ENCODE measurements at places on chromosomes 2 and 18. TPM values are rescaled to one million over a fixed set of nuclear protein-coding genes. Genes with fewer than 3 reads are reported as not detected.
A peak's percentile ranks its signal among the peaks of the same experiment; 100 is the strongest.

- no peak for DNase-seq
- no peaks in the 10 kb centered on the region for H3K27me3 ChIP-seq
- no peak overlapping the region for H3K4me3 ChIP-seq
- H3K36me3 ChIP-seq = no peaks in the 10 kb centered on the region
- no peaks in the 10 kb centered on the region for H3K4me1 ChIP-seq
Observed at GRCh38 chr2:231494669-231495068, 30.4 kb upstream of the NCL start.

GRCh38 chr2:133171393-133172004, 396.8 kb downstream of the NCKAP5 start:
- H3K4me1 ChIP-seq = no peaks in the 10 kb centered on the region
- H3K36me3 ChIP-seq = no peaks in the 10 kb centered on the region

DNA sequence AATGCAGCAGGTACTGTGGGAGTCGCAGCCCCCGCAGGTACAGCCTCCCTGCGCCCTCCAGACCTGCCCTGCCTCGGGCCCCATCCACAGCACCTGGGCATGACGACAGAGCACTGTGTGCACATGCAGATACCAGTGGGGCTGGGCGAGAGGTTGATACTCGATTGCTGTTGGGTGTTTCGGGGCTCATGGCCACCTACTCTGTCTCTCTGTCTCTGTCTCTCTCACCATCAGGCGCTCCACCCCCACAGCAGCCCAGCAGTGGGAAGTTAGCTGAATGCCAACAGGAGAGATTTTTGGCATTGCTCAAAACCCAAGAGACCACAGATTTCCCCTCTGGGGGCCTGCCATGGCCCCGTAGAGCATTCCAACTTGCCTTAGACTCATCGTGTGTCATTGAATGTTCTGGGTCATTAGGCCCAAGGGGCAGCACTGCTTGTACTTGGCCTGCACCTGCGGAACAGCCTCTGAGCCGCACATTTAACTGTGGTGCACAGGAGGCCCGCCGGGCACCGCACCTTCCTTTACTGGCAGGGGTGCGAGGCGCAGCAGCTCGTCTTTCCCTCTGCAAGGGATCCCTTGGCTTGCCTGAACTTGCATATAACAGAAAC, 18.8 kb downstream of the KCNIP3 start:
- no peaks in the 10 kb centered on the region for H3K36me3 ChIP-seq
- no peak overlapping the region for H3K27ac ChIP-seq
- no peak for DNase-seq
- H3K27me3 ChIP-seq = no peaks in the 10 kb centered on the region

DNA sequence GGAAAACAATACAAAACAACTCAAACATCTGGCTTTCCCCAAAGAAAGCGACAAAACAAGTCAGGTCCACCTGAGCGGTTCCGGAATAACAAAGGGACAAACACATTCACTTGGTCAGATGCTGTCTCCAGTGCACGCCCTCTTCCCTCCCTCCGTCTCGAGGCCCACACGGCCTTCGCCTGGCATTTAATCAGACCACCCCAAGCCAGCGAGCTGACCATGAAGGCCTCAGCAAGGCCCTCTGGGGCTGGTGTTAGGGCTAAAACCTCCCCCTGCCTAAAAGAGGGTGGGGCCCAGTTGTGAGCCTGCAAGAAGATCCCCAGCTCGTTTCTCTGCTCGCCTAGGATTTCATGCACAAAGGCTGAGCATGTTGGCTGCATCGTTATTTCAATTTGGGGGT, 180.3 kb downstream of the EIPR1 start:
- H3K36me3 ChIP-seq = no peaks in the 10 kb centered on the region
- H3K4me3 ChIP-seq = no peak overlapping the region
- no peaks in the 10 kb centered on the region for H3K4me1 ChIP-seq
- no peak overlapping the region for H3K27ac ChIP-seq
- no peaks in the 10 kb centered on the region for H3K27me3 ChIP-seq

DNA sequence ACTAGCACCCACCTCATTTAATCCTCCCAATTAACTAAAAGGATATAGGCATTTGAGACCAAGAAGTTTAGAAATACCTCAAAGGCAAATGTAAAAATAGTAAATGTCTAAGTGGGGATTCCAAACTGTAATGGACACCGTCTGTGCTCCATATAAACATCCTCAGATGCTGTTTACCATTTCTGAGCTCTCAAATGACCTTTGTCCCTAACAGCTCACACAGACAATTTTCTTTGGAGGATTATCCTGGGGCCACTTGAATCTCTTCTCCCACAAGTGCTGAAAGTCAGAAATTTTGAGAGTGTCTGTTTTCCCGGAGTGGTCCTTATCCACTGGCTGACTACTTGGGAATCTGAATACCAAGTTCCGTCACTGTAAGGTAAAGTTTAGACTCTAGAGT, 1418.9 kb downstream of the LRP1B start:
- DNase-seq = no peak
- H3K4me3 ChIP-seq = no peak overlapping the region
- H3K27me3 ChIP-seq = no peaks in the 10 kb centered on the region

- no peaks in the 10 kb centered on the region for H3K4me1 ChIP-seq
- DNase-seq = no peak
- H3K27me3 ChIP-seq = no peaks in the 10 kb centered on the region
Observed at GRCh38 chr2:227230151-227230550, 65.7 kb downstream of the COL4A3 start.

GRCh38 chr2:232473467-232473890, 14.2 kb downstream of the ECEL1 start:
- H3K27ac ChIP-seq = no peak overlapping the region
- no peaks in the 10 kb centered on the region for H3K4me1 ChIP-seq
- H3K36me3 ChIP-seq = no peaks in the 10 kb centered on the region

- no peaks in the 10 kb centered on the region for H3K27me3 ChIP-seq
- no peaks in the 10 kb centered on the region for H3K4me1 ChIP-seq
- H3K27ac ChIP-seq = no peak overlapping the region
- H3K4me3 ChIP-seq = no peak overlapping the region
- DNase-seq = peak; percentile 66
Observed at GRCh38 chr2:73290049-73290839, 3.1 kb downstream of the EGR4 start.

DNA sequence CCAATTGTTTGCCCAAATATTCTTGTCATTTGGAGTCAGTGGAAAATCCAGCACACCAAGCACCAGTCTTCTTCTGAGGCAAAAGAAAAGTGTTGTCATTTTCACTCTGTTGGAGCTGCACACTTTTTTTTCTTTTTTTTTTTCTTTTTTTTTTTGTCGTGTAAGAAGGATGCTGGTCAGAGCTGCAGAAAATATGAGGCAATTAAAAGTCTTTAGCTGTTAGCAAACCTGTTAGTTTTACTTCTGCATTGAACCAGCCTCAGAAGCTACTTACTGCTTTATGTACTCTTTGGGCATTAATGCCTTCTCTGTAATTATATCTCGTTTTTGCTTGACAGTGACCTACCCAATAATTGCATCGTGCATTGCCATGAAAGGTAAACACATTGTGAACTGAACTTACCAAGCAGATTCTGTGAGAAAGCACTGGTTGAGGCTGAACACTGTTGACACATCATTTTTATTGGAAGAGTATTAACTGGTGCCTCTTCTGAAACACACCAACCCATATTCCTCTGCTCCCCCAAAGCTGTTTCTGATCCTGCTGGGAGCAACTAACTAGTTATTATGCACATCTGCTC, 165.4 kb downstream of the CAPN13 start:
- H3K27ac ChIP-seq = no peak overlapping the region
- no peak overlapping the region for H3K4me3 ChIP-seq
- no peaks in the 10 kb centered on the region for H3K36me3 ChIP-seq
- no peak for DNase-seq
- no peaks in the 10 kb centered on the region for H3K4me1 ChIP-seq

GRCh38 chr2:36478332-36478738, 119.6 kb downstream of the FEZ2 start:
- DNase-seq = no peak
- H3K27me3 ChIP-seq = no peaks in the 10 kb centered on the region
- no peaks in the 10 kb centered on the region for H3K36me3 ChIP-seq
- no peak overlapping the region for H3K4me3 ChIP-seq

- H3K4me1 ChIP-seq = no peaks in the 10 kb centered on the region
- no peak overlapping the region for H3K27ac ChIP-seq
- H3K27me3 ChIP-seq = no peaks in the 10 kb centered on the region
- no peak overlapping the region for H3K4me3 ChIP-seq
- no peak for DNase-seq
- no peaks in the 10 kb centered on the region for H3K36me3 ChIP-seq
Observed at GRCh38 chr2:201909348-201909747, 103.0 kb downstream of the CDK15 start.

- peak overlapping the region; percentile 66 for H3K27ac ChIP-seq
- no peaks in the 10 kb centered on the region for H3K36me3 ChIP-seq
- no peak overlapping the region for H3K4me3 ChIP-seq
- H3K27me3 ChIP-seq = no peaks in the 10 kb centered on the region
Observed at GRCh38 chr18:48785091-48785614, 165.6 kb downstream of the SMAD7 start.

DNA sequence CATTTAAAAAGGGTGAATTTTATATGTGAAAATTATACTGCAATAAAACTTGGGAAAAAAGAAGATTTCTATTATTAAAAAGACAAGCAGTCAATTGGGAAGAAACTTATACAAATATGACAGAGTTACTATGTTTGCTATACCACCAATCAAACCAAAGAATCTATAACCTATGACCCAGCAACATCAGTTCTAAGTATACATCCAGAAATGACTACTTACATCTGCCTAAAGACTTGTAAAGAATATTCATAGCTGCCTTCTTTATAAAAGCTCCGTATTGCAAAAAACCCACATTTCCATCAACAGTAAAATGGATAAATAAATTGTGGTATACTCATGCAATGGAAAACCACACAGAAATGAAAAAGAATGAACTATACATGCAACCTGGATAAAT, 32.9 kb upstream of the NABP1 start:
- H3K4me1 ChIP-seq = no peaks in the 10 kb centered on the region
- H3K27me3 ChIP-seq = no peaks in the 10 kb centered on the region
- no peaks in the 10 kb centered on the region for H3K36me3 ChIP-seq
- no peak overlapping the region for H3K27ac ChIP-seq

GRCh38 chr2:206217166-206217565, 57.3 kb upstream of the ZDBF2 start:
- DNase-seq = no peak
- H3K27me3 ChIP-seq = no peaks in the 10 kb centered on the region
- H3K27ac ChIP-seq = no peak overlapping the region
- no peaks in the 10 kb centered on the region for H3K4me1 ChIP-seq

Gene FBXO41
- 8.4 TPM for total RNA-seq

Gene IFT172
- 86.5 TPM for total RNA-seq

Gene SLC19A3
- total RNA-seq = 40.0 TPM

Gene DUSP2
- total RNA-seq = 2.7 TPM

Gene TGFA
- total RNA-seq = 33.8 TPM

Gene ZNF142
- 42.7 TPM for total RNA-seq

Gene CROCC2
- total RNA-seq = 0.27 TPM

Gene WNT10A
- total RNA-seq = not detected

All from Peyer's patch (tissue), 4 donors.